ENCODE measurements at places on chromosomes 2 and 18.

DNA sequence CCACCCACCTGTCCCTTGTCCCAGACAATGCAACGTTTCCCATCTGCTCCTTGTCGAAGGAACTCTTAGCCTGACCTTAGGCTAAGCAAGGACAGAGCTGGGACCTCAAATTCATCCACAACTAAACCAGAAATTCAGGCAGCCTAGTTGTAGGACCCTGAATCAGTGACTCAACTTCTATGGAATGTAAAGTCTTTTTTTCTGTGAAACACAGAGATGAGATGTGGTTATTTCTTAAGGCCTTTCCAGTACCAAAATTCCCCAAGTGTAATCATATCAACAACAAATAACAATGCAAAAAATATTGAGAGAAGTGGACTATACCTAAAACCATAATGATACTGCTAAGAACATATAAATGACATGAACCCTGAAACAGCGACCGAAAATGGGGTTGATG, 46.7 kb downstream of the EN1 start:
- no peak for DNase-seq

DNA sequence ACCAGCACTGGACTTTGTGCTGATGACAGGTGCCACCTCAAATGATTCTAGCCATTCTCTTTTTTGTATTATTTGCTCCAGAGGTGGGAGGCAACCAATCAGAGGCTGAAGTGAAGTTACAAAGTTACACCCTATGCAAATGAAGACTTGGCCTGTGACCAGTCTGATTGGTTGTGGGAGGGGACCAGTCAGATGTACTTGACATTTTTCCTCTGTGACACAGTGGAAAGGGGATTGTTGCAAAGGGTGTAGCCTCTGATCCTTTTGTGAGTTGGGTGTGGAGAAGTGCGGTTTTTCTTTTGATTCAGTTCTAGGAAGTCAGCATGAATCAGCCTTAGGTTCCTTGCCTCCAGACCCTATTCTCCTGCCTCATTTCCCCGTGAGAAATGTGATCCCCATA, 244.0 kb downstream of the ARL6IP6 start:
- no peak for DNase-seq

GRCh38 chr2:71224935-71225334, 2.0 kb downstream of the PAIP2B start:
- DNase-seq = no peak

GRCh38 chr2:160278101-160278878, 78.2 kb upstream of the ITGB6 start:
- no peak for DNase-seq

GRCh38 chr2:27085673-27086089, 891 bp upstream of the KHK start:
- DNase-seq = no peak

DNA sequence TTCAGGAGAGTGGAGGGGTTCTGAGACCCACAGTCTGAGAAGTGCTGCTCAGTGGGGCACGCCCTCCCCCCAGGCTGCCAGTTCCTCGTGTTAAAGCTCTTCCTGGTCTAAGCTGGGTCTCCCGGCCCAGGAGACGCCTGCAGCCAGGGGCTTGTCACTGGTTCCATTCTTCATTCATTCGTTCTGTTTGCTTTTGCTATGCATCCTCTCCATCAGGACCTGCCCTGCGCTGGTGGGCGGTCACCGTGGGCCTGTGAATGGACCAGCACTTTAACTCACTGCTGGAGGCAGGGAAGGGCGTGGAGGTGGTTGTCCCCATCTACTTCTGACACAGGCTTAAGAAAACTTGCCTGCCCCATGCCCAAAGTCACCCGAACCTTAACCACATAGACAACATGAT, 272.8 kb upstream of the HDAC4 start:
- DNase-seq = no peak

- no peak for DNase-seq
Observed at GRCh38 chr18:46426679-46427047, 230.4 kb downstream of the LOXHD1 start.

DNA sequence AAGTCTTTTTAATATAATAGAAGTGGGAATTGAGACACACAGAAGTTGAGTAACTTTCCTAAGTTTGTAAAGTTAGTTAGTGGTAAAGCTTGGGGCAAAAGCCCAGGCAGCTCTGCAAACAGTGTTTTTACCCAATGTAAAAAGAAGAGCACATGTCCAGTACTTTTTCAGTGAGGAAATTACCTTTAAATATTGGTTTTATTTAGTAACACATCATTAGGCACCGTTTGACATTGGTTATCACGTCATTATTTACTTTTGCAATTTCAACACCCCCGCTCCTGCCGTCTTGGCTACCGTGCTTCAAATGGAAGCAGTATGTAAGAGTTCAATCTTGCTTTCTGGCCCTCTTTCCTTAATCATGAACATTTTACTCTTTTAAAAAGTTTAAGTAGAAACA, 807.9 kb downstream of the EPHA4 start:
- no peak for DNase-seq

DNA sequence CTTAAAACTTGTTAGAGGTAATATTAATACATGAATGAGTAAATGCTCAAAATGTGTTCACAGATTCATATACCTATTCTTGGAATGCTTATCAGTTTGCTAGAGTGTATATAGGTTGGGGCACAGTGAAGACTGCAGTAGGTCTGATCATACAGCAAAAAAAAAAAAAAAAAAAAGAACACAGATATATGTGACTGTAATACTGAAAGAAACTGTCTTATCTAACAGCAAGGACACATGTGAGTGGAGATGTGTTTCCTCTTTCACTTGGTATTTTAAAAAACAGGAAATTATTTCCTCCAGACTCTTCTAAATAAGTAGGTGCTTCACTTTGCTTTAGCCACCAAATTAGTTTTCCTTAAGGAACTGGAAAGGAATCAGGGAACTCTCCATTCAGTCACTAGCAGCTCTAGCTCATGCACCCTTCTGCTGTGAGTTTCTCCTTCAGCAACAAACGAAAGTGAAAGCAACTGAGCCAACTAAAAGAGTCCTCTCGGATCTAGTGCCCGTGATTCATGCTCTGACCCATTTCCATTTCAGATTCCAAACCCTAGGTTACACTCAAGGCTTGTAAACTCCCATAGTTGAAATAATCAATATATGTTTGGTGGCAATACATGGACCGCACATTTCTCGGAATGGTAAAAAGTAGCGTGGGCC, 98.5 kb downstream of the DSEL start:
- DNase-seq = no peak

- no peak for DNase-seq
Observed at GRCh38 chr2:60140185-60140584, 413.3 kb downstream of the BCL11A start.

DNA sequence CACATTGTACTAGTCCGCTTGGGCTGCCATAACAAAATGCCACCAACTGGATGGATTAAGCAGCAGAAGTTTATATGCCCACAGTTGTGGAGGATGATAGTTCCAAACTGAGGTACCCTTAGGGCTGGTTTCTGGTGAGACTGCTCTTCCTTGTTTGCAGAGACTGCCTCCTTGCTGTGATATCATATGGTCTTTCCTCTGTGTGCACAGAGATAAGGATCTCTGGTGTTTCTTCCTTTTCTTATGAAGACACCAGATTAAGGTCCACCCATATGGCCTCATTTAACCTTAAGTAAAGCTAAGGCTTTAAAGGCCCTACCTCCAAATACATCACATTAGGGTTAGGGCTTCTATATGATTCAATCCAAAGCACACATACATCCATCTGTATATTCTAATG, 738.2 kb upstream of the GCFC2 start:
- DNase-seq = no peak

GRCh38 chr2:43085929-43086328, 140.5 kb downstream of the ZFP36L2 start:
- DNase-seq = no peak

- DNase-seq = no peak
Observed at GRCh38 chr2:86029873-86030272, 75.8 kb downstream of the POLR1A start.
